ENCODE measurements at places on chromosomes 16 and 17.

GRCh38 chr16:30491744-30492308, 19.3 kb downstream of the ITGAL start:
- H3K27ac ChIP-seq, result no peak overlapping the region
- H3K36me3 ChIP-seq, result peaks cover 97% of the 10 kb centered on the region
- H3K4me3 ChIP-seq, result no peak overlapping the region
- DNase-seq, result no peak

GRCh38 chr16:88608076-88608475, 30.3 kb upstream of the IL17C start:
- no peaks in the 10 kb centered on the region for H3K4me1 ChIP-seq
- no peak overlapping the region for H3K27ac ChIP-seq
- no peaks in the 10 kb centered on the region for H3K27me3 ChIP-seq
- peaks cover 73% of the 10 kb centered on the region for H3K36me3 ChIP-seq
- no peak for DNase-seq

DNA sequence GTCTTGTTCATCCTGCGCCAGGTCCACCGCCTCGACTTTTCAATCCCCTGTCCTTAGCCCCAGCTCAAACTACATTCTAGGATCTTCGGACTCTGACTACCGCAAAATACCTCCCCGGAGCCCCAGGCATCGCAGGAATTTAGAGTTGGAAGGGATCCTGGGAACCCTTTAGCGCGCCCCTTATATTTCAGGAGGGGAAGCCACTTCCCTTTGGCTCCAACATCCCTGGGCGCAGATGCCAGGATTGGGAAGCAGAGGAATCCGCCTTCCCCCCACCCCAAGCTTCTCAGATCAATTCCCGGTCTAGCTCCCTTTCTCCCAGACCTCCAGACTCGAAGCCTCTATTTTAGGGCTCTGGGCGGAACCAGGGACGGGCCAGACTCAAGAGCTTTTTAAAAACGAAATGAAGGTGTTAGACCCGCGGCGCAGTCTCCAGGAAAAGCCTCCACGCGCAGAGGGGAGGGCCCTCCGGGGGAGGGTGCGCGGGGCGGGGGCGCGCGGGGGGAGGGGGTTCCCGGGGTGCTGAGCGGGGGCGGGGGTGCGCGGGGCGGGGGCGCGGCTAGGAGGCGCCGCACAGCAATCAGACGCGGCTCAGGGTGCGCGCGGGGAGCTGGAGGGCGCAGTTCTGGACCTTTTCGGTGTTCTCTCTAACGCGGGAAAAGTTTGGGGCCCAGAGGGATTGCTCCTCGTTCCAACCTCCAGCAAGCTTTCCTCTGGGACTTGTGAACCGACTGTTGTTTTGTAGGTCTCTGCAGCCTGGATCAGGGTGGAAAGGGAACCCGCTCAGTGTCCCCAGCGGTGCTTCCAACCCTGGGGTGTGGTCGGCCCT, 1.6 kb downstream of the AHSP start:
- peak overlapping the region; percentile 43 for H3K4me3 ChIP-seq
- H3K4me1 ChIP-seq, result peaks cover 5% of the 10 kb centered on the region
- H3K27ac ChIP-seq, result no peak overlapping the region
- H3K36me3 ChIP-seq, result no peaks in the 10 kb centered on the region
- DNase-seq, result no peak

- H3K36me3 ChIP-seq, result no peaks in the 10 kb centered on the region
- H3K4me1 ChIP-seq, result peaks cover 12% of the 10 kb centered on the region
- no peak for DNase-seq
These were observed 5.3 kb downstream of the SRCIN1 start for GRCh38 chr17:38600416-38600815.

- no peaks in the 10 kb centered on the region for H3K36me3 ChIP-seq
- H3K27ac ChIP-seq, result no peak overlapping the region
- no peaks in the 10 kb centered on the region for H3K27me3 ChIP-seq
- H3K4me3 ChIP-seq, result no peak overlapping the region
These were observed 22.2 kb downstream of the CDK5RAP3 start for GRCh38 chr17:47993031-47993564.

GRCh38 chr17:75087182-75087557, 584 bp upstream of the SLC16A5 start:
- peaks cover 12% of the 10 kb centered on the region for H3K27me3 ChIP-seq
- DNase-seq, result no peak

GRCh38 chr16:74865922-74866598, 91.4 kb upstream of the FA2H start:
- DNase-seq, result no peak
- H3K36me3 ChIP-seq, result no peaks in the 10 kb centered on the region
- no peak overlapping the region for H3K27ac ChIP-seq
- no peaks in the 10 kb centered on the region for H3K27me3 ChIP-seq

- no peak overlapping the region for H3K27ac ChIP-seq
- DNase-seq, result no peak
- no peaks in the 10 kb centered on the region for H3K27me3 ChIP-seq
- no peaks in the 10 kb centered on the region for H3K36me3 ChIP-seq
These were observed 28.4 kb upstream of the WFIKKN2 start for GRCh38 chr17:50807009-50807408.

GRCh38 chr16:70746040-70746707, 54.8 kb downstream of the VAC14 start:
- no peak overlapping the region for H3K4me3 ChIP-seq
- H3K27me3 ChIP-seq, result no peaks in the 10 kb centered on the region
- peaks cover 32% of the 10 kb centered on the region for H3K36me3 ChIP-seq
- no peak overlapping the region for H3K27ac ChIP-seq
- no peak for DNase-seq
